Cardiac ventricle fibroblast (primary cell): ENCODE measurements at places on chromosomes 5 and 9. TPM values are rescaled to one million over a fixed set of nuclear protein-coding genes. Genes with fewer than 3 reads are reported as not detected.

The ADRB2 gene
- not detected in 2 replicates for total RNA-seq

The MCTP1 gene
- total RNA-seq = 1.9 and 2.2 TPM in 2 replicates

The CAVIN4 gene
- 0.24 and 0.25 TPM in 2 replicates for total RNA-seq

The PCDHA8 gene
- 0.06 TPM in 1 of 2 replicates, not detected in the other for total RNA-seq

The CDC20B gene
- total RNA-seq = not detected in 2 replicates

The RANBP3L gene
- total RNA-seq = 0.44 and 1.6 TPM in 2 replicates

The CLIC3 gene
- total RNA-seq = 0.83 and 3.2 TPM in 2 replicates

The JAK2 gene
- total RNA-seq = 7.9 and 10.3 TPM in 2 replicates

The HRH2 gene
- total RNA-seq = not detected in 2 replicates

The ZFP2 gene
- 1.3 and 2.8 TPM in 2 replicates for total RNA-seq

The PCDHGA1 gene
- 0.19 and 1.3 TPM in 2 replicates for total RNA-seq

The SPAG8 gene
- total RNA-seq = 1.4 TPM in 1 of 2 replicates, not detected in the other

The OTP gene
- not detected in 2 replicates for total RNA-seq

The HTR1A gene
- not detected in 2 replicates for total RNA-seq

The SPINK1 gene
- not detected in 2 replicates for total RNA-seq

The NR4A3 gene
- total RNA-seq = 0.12 TPM in 1 of 2 replicates, not detected in the other

The NUDT2 gene
- total RNA-seq = 31.6 and 38.8 TPM in 2 replicates

The GNA14 gene
- total RNA-seq = 2.2 and 3.0 TPM in 2 replicates

The MTRR gene
- total RNA-seq = 22.2 and 23.2 TPM in 2 replicates

The CDH6 gene
- total RNA-seq = 0.83 and 1.5 TPM in 2 replicates

The SPATA31C1 gene
- not detected in 2 replicates for total RNA-seq

The KCNV2 gene
- not detected in 2 replicates for total RNA-seq

The AGXT2 gene
- not detected in 2 replicates for total RNA-seq

The DMRT1 gene
- not detected in 2 replicates for total RNA-seq

The ZNF300 gene
- 2.6 and 3.8 TPM in 2 replicates for total RNA-seq

The PCDHGC4 gene
- 1.1 and 26.8 TPM in 2 replicates for total RNA-seq

The C5orf34 gene
- total RNA-seq = 1.7 and 2.1 TPM in 2 replicates

The TAS2R1 gene
- not detected in 2 replicates for total RNA-seq

The RAI14 gene
- 24.1 and 27.6 TPM in 2 replicates for total RNA-seq

The RLN2 gene
- not detected in 2 replicates for total RNA-seq

The DMGDH gene
- total RNA-seq = 1.1 and 2.2 TPM in 2 replicates

The TUT7 gene
- total RNA-seq = 32.0 and 35.5 TPM in 2 replicates
